ENCODE measurements at places on chromosomes 7 and 10.

DNA sequence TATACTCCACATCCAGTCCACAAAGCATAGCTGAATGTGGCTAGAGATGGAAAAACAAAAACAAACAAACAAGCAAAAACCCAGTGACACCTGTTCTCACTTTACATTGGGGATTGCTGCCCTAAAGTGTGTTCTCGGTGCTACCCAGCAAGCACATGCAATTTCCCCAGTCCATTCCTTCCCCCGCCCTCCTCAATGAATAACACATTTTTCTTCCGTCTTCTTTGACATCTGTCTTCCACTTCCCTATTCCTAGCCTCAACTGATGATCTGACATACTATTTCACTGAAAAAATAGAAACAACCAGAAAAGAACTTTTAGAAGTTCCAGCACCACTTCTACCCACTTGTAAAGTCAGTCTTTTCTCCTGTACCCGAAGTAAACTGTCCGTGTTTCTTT, 147.1 kb downstream of the MALRD1 start:
- DNase-seq, result no peak

DNA sequence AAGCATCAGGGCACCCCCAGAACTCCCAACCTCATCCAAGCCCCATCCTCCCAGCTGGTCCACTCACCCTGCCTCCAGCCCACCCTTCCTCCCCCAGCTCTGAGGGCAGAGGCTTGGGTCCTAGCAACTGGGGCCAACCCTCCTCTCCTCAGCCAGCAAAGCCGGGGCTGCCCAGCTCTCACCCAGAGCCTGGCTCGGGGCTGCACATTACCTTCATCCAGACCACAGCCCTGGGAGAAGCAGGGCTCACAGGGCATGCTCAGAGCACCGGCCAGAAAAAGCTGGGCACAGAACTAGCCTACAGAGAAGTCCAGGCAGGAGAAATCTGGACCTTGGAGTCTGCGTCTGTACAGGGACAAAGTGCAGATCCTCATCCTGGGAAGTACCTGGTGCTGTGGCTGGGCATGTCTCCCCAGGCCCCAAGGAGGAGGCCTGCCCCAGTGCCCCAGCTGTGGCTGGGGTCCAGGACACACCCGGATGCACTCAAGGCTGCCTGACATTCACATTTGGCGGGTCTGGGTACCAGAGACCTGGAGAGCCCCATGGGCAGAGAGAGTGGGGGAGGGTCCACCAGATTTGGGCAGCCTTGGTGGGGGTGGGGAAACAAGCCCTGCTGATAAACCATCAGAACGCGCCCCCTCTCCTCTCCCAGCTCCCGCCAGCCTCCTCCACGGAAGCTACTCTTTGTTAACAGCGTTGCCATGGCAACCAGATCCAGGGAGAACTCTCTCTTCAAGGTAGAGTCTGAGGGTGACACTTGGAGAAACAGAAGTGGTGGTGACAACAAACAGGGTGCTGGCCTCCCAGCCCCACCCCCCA, 5.1 kb downstream of the RASGEF1A start:
- DNase-seq, result no peak

DNA sequence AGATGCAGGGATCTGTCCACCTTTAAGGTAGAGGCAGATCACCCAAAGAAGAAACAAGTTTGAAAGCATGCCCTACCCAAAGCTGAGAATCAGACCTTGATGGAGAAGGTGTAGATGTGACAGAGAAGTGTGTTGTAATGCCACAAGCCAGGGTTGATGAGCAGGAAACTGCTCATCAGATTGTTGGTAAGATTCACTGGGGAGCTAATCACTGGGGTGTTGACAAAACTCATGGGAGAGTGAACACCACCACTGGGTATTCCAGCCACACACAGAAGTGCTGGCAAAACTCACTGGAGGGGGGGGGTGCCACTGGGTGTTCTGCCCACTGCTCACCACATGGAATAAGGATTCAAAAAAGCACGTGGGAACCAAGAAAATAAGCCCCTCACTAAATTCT, 95.2 kb downstream of the IQUB start:
- DNase-seq, result no peak

DNA sequence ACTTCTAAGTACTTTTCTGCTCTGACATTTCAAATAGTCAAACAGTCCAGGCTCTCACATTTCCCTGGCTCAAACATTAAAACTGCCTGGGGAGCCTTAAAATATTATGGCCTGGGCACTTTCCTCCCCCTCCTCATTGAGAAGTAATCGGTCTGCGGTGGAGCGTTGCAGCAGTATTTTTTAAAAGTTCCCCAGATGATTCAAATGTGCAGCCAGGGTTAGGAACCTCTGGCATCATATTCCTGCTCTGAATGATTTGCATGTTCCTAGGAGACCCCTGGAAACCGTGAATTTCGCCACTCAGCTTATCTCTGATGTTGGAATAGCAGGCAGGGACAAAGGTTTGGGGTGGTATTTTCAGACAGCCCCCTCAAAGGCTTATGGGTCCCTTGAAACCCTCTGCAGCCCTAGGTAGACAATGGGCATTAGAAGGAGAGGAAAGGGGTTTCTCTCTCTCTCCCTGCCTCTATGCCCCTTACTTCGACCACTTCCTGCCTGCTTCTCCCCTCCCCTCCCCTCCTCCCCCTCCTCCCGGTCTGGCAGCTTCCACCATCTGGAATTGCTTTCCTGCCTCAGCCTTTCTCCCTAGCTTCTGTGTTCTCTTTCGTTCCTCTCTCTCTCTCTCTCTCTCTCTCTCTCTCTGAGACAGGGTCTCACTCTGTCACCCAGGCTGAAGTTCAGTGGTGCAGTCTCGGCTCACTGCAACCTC, 622.2 kb downstream of the GALNT17 start:
- no peak for DNase-seq

DNA sequence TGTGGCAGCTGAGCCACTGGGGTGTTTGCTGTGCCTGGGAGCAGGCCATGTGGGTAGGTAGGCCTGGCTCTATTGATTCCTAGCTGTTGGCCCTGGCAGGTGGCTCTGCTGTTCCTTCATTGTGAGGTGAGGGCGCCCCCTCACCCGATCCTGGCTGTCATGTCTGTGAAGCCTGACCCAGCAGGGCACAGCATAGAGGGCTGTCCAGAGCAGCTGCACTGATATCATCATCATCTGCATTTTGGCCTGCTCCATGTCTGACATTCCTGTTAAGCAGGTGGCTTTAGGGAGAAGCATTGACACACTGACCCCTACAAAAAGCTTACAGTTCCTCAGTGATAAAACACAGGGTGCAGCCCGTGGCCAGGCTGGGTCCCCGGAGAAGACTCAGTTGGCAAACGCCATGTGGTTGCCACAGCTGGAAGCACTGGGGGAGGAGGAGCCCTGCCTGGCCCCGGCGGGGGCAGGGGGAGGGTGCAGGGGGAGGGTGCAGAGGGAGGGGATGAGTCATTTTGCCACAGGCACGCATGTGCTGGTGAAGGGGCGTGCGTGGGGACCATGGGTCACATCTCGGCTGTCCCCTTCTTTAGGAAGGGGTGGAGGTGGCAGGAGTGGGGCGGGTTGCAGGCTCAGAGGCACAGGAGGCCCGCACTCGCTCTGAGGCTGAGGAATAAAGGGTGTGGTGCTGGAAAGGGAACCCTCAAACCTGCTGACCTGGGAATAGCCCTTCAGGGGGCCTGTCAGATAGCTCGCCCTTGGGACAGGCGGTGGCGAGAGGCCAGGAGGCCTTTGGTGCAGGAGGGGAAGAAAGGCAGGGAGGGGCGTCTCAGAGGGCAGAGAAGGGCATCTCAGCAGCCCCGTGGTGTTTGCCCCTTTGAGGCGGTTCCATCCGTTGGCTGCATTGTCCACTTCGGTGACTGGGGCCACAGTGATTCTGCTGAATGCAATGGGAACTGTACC, 31.6 kb downstream of the IKZF1 start:
- no peak for DNase-seq

DNA sequence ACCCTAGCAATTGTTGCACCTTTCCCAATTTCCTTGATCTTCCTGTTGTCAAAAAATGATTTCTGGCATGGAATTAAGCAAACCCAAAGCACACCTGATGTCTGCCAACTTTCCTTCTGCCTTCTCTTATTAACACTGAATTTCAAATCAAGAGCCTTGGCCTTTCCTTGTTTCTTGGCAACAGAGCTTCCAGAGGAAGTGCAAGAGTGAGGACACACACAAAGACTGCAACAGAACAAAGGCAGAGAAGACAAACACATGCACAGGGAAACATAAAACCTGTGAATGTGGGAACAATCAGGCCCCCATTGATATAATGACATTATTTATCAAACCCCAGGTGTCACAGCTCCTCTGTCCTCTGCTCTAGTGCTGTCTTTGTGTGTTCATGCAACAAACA, 73.0 kb upstream of the IL6 start:
- no peak for DNase-seq

GRCh38 chr7:95883217-95883616, 110.9 kb downstream of the DYNC1I1 start:
- no peak for DNase-seq

DNA sequence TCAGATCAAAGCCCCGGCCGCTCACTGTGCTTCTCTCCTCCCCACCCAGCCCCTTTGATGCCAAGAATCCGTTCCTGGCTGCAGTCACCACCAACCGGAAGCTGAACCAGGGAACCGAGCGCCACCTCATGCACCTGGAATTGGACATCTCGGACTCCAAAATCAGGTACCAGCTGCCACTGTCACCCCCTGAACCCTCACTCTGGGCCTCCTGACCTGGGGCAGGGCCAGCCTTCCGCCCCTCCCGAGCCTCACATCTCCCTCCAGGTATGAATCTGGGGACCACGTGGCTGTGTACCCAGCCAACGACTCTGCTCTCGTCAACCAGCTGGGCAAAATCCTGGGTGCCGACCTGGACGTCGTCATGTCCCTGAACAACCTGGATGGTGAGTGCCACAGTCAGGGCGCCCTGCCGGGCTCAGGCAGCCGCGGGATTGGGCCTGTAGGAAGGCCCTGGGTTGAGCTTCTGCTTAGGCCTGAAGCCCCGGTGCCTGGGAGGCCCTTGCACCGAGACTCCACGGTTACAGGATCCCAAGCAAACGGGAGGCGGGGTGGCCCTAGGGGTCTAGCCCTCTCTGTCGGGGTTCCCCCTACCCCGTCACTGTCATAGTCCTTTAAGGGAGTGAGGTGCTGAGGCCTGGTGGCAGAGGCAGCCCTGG, 10.8 kb downstream of the TMEM120A start:
- DNase-seq, result no peak

DNA sequence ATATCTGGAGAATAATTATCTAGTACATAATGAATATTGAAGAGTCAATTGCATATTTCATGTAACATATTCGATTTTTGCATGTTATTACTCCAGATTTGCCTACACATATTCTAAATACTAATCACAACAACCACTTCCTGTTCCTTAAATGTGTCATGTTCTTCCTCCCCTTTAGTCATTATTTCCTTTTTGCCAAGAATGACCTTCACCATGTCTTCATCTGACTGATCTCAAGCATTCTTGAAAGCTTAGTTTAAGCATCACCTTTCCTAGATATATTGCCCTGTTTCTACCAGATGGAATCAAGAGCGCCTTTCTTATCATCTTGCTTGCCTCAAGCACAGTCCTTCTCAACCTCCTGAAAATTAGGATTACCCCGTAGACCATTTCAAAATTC, 23.5 kb upstream of the MEOX2 start:
- no peak for DNase-seq

DNA sequence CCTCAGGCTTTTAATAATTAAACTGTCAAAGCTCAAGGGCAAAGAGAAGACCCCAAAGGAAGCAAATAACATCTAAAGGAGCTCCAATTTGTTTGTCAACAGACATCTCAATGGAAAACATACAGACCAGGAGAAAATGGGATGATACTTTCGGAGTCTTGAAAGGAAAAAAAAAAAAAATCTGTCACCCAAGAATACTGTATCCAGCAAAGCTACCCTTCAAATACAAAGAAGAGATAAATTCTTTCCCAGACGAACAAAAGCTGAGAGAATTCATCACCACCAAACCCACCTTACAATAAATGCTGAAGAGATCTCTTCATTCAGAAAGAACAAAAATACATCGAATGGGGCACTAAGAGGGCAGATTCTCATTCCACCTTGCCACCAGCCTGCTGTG, 232.8 kb downstream of the PTPRN2 start:
- DNase-seq, result no peak

DNA sequence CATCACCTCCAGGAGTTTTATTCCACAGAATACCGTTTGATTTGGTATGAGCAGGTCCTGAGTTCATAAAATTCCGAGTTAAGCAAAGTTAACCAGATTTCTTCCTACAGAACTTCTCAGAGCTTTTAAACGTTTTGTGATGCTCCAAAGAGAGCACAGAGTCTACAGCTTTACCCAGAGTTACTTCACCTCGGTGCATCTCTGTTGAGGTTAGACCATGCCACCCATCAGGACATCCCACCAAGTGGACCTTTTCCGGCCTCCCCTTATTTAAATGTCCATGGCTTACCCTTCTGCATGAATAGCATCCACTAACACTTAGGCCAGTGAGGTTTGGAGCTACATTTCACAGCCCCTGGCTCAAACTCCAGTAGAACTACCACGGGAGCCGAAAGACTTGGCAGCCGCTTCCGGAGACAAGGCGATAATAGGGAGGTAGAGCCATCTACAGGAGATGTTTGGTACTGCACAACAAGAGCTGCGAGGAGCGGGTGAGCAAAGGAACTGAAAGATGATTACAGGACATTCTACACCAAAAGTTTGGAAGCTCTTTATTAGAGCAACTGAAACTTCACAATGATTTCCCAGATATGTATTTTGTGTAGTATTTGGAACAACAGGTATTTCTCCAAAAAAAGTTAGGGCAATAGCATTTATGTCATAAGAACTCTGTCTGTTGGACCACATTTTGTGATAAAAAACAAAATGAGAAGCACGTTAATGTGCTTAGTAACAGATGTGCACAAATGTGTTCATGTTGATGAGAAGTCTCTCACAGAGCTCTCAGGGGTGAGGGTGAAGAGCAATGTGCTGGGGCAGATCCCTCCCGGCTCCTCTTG, 174.7 kb downstream of the HERPUD2 start:
- peak; percentile 24 for DNase-seq

GRCh38 chr7:30694774-30695721, 12.8 kb upstream of the CRHR2 start:
- no peak for DNase-seq

DNA sequence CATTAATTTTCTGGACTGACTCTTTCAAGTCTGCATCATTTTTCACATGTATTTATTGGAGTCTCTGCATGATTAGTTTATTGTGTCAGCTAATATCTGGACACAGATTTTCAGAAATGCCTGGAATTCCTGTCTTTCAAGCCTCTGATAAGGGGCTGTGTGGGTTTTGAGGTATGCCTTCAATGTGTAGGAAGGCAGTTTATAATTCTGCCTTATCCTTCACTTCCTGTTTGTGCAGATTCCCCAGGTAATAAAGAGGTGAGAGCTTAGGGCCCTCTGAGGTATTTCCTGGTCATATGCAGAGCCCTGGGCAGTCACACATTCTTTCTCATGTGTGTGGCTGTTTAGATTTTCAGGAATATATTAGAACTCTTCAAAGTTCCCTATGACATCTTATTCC, 79.4 kb upstream of the PRKCQ start:
- no peak for DNase-seq

GRCh38 chr7:107891636-107892366, 818 bp downstream of the DLD start:
- DNase-seq, result no peak

DNA sequence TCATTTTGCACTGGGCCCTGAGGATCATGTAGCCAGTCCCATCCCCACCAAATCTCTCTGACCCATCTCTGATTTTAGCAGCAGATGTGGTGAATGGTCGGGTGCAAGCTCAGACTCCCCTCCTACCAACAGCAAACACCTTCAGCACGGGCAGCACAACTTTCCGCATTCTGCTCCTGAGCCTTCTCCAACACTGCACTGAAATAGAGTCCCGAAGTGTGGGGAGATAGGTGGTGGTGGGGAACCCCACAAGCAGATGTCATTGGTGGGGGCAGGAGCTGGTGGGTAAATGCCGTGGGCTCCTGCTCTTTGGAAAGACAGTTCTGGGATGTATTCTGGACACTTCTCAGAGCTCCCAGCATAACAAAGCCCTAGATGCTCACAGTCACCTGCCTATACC, 9.6 kb upstream of the CTBP2 start:
- DNase-seq, result no peak

Data from NK-92 treated with Interleukin-12 subunit alpha and Interleukin-12 subunit beta, amount 100 ng/mL, for 24 hours (cell line).